ENCODE measurements at places on chromosomes 1 and 21. TPM values are rescaled to one million over a fixed set of nuclear protein-coding genes. Genes with fewer than 3 reads are reported as not detected.

Gene ADORA1
- total RNA-seq = not detected

Gene LCE3E
- total RNA-seq = not detected

Gene LAPTM5
- 55.9 TPM for total RNA-seq

Gene TTC24
- not detected for total RNA-seq

Gene GBP4
- total RNA-seq = 22.5 TPM

Gene LAMC2
- 20.5 TPM for total RNA-seq

Gene LIN28A
- total RNA-seq = not detected

Gene PLD5
- total RNA-seq = not detected

Gene ZNF436
- total RNA-seq = 8.1 TPM

Gene LRRC53
- not detected for total RNA-seq

Gene PODN
- not detected for total RNA-seq

Gene KCNT2
- 0.13 TPM for total RNA-seq

Gene IBA57
- 3.4 TPM for total RNA-seq

Gene C1QTNF12
- total RNA-seq = 0.25 TPM

Gene CLEC20A
- 0.15 TPM for total RNA-seq

Gene GBP2
- 27.1 TPM for total RNA-seq

Gene PUSL1
- total RNA-seq = 38.6 TPM

Measured in mammary microvascular endothelial cell (primary cell).